Hematopoietic multipotent progenitor cell treated with erythropoietin and hydrocortisone succinate and interleukin-3 and kit ligand, for 4 days (in vitro differentiated cells): ENCODE measurements at places on chromosomes 12 and 14.

- DNase-seq, result no peak
Observed at GRCh38 chr12:14714437-14714836, 18.0 kb upstream of the GUCY2C start.

GRCh38 chr12:65263777-65264176 lies 14.7 kb upstream of the MSRB3 start:
- no peak for DNase-seq

- DNase-seq, result peak; percentile 52
Observed at GRCh38 chr14:91068642-91069041, 8.2 kb upstream of the RPS6KA5 start.

DNA sequence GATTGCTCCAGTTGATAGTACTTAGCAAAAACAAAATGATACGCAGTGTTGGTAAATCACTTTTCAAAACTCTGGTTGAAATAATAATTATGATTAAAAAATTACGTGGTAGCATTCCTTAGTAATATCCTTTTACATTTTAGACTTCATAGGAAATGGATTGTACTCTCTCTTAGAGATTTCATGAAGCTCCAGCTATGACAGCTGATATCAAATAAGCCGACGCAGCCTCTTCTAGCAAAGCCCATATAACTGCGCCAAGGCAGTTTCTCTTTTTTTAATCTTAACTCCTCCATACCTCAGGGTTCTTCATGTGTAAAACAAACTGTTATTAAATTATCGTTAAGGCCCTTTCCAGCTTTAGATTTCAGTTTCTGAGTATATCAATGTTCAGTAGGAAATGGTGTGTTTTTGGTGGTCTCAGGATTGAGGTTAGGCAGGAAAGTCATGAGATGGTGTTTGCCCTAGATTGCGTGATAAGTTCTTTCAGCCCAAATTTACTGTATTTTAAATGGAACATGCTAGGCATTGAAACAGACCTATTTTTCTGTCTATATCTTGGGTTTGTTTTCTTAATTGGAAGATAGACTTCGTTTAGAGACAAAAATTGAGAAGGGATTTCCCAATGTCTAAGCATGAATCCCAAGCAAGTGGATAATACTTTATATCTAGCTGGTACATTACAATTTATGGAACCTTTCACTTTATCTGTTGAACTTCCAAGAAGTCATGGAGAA lies 902 bp upstream of the CFL2 start:
- DNase-seq, result no peak

DNA sequence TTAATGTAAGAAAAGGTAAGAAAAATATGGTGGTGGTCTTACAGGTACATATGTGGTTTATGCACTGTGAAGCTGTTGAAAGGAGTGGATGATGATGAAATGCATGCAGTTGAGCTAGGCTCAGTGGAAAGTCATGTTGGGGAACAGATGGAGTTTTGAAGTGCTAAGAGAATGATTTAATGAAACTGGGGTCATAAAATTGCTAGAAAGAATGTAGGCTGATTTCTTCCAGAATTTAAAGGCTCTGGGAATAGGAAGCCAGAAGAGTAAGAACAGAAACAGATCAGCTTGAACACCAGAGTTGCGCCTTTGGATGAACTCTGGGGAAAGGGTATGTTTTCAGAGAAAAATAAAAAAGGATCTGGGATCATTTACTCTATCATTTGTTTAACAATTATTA lies 146.5 kb downstream of the MON2 start:
- DNase-seq, result no peak
